Renal cortical epithelial cell (primary cell): ENCODE measurements at places on chromosomes 16 and 17. TPM values are rescaled to one million over a fixed set of nuclear protein-coding genes. Genes with fewer than 3 reads are reported as not detected.

DNA sequence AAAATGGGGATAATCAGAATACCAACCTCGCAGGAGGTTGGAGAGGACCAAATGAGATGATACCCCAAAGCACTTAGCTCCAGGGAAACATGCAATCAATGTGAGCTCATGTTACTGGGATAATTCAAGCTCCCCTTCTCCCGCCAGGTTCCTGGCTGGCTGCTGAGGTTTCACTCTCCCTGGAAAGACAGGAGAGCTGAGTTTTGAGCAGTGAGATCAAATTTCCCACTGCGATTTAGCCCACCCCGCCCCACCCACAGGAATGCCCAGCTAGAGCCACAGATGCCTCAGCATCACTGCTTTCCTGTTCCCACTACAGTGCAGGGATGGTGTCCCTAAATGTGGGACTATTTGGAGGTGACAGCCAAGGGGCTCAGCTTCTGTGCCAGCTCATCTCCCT lies 56.7 kb downstream of the ZNF423 start:
- DNase-seq: no peak

- peak; percentile 99 for DNase-seq
These were observed 7.5 kb downstream of the LDHD start for GRCh38 chr16:75108792-75109731.

GRCh38 chr17:40124279-40125141 lies 2.7 kb downstream of the MSL1 start:
- no peak for DNase-seq

GRCh38 chr17:148757-149156 lies 11.4 kb downstream of the SCGB1C2 start:
- no peak for DNase-seq

The VKORC1 gene
- total RNA-seq: 89.1 and 128 TPM in 2 replicates
